ENCODE measurements at places on chromosomes 4 and X.

DNA sequence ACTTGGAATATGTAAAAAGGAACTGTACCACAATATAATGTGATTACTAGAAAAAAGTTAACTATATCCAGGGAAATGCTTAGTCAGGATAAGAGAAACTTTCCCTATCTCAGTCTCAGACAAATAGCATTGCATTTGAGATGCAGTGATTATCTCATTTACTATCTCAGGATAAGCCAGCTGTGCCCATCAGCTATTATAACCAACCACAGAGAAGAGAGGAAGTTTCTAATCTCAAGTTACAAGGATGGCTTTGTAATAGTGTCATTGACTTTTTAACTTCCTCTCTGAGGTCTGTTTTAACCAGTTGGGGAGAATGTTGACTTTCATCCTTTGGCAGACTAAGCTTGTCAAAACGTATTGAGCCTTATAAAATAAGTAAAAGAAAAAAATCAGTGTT lies 56.5 kb downstream of the SNX25 start:
- no peak for DNase-seq

DNA sequence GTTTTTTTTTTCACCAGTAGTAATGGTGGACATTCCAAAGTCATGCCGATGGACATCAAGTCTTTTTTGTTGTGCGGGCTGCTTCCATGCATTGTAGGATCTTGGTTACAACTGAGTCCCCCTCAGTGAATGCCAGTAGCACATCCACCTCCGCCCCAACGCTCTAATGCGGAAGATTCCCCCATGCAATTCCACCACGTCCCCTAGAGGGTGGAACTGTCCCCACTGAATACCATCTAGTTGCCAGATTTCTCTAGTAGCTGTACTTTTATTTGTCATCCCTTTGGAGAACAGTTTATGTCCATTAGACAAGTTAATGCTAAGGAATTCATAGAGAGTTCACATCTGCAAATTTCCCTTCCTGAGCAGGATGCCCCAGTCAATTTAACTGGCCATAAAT lies 6.7 kb downstream of the SHISA3 start:
- no peak for DNase-seq

DNA sequence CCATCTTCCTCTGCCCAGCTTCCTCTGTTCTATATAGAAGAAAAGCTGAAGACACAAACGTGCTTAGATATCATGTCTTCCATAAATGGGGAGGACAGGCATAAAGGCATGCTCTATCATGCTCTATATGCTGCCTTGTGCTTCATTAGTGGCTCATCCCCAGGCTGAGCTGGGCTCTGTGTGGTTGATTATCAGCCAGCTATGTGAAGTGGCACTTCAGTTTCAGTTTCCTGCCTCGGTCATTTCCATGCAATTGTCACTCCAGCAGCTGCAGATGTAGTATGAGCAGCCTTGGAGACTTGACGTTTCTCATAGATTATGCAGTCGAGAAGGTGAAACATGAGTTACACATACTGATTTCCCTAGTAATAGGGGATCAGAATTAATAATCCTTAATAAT lies 106.2 kb downstream of the SYTL5 start:
- DNase-seq = no peak

- DNase-seq = no peak
These were observed 214.8 kb downstream of the SLC4A4 start for GRCh38 chr4:71553605-71554004.

DNA sequence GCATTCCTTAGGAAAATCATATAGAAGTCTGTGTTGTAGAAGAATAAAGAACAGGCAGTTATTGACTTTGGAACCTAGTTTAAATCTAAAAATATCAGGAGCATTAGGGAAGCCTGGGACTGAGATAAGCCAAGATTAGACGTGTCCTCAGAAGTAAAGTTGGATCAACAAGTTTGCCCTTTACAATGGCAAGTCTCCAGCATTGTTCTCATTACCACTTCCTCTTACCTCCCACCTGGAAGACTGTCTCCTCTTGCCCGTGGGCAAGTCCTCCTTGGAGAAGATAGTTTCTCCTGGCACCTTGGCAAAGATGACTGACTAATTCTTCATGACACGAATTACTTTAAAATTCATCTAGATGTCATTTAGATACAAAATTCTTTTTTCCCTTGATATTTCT lies 37.8 kb downstream of the CNKSR2 start:
- DNase-seq = no peak

DNA sequence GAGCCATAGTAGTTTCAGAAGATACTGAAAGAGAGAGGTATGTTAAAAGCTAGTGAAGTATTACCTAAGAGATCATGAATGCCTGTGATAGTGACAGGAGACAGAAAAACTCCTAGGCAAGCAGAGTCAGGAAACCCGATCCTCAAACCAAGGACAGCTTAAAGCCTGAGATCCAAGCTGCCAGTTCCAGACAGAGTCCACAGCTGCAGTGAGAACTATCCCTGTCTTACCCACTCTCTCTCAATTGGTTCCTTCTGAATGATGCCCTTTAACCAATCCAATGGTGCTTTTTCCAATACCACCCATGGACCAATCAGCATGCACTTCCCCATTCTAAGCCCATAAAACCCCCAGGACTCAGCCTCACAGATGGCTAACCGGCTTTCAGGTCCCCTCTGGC lies 90.4 kb upstream of the PCDH10 start:
- no peak for DNase-seq

GRCh38 chr4:180528003-180528402 lies 1715.2 kb upstream of the TENM3 start:
- DNase-seq = no peak

DNA sequence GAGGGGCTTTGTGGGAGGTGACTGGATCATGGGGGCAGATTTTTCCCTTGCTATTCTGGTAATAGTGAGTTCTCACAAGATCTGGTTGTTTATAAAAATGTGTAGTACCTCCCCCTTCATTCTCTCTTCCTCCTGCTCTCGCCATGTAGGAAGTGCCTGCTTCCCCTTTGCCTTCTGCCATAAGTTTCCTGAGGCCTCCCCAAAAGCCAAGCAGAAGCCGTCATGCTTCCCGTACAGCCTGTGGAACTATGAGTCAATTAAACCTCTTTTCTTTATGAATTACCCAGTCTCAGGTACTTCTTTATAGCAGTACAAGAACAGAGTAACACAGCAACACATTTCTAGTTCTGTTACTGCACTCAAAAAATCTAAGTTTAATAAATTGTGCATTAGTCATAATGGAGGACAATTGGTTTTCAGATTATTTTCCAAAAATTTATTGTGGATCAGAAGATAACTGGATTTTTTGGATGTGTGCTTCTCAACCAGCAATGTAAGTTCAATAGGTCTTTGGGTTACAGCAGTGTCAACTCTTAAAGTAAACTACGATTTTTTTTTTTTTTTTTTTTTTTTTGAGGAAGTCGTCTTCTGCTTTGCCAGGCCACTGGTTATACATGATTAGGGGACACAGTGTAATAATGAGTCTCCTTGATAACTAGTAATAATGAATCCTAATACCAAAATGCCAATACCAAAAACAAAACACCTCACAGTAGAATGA lies 69.9 kb downstream of the CHIC2 start:
- DNase-seq = no peak

DNA sequence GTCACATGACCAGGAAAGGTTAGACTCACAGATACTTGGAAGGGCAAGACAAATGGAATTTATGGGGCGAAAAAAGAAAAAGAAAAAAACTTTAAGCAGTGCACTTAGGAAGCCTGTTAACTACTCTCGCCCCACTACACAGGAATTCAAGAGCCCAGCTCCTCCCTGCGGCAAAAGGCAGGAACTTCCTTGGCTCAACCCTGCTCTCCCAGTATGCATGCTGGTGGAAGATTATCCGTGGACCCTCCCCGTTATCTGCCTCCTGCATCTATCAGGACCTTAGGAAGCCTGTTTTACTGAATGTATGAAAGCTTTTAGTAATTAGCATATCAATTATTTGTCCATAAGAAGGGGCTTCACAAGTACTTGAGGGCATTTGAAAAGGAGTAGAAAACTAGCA lies 40.1 kb upstream of the RPA4 start:
- DNase-seq = no peak

DNA sequence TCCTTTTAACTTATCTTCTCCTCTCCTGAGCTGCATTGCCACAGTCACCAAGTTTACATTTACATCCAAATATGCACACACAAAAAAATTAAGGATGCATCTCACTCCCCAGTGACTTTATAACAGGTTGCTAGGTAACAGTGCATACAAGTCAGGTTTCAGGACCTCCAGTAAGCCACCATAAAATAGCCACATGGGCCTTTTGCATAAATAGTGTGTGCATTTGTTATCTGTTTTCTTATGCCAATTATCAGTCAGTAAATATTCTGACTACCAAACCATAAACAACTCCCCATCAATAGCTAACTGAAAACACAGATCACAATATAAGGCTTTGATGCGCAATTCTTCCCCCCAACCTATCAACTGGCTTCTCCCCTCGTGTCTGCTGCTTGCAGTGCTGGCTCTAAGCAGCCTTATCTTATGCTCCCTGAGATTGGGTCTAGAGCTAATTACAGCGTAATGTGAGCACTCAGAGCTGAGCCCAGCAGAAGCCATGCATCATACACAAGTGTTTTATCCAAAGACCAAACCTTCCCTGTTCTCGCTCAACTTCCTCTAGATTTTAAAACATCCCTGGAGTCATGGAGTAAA lies 55.4 kb downstream of the ZNF827 start:
- no peak for DNase-seq

GRCh38 chr4:83241132-83241531 lies 43.5 kb downstream of the COQ2 start:
- DNase-seq = no peak

DNA sequence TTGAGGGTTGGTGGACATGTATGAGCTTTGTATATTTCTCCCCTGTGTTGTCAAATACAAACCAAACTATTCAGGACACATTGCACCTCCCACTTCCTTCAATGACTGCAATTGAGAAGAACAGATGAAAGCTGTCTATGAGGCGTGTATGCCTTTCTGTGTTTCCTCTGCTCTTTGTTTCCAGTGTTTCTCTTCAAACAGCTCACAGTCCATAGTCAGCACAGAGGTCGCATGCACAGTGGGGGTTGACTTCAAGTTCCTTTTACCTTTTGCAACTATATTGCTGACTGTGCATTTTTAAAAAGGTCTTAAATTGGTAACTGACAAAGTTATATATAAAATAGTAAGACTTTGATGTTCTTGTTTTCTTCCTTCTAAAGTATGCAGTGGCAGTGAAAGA lies 957.8 kb downstream of the C4orf33 start:
- DNase-seq = no peak

- no peak for DNase-seq
These were observed 19.8 kb upstream of the CCDC149 start for GRCh38 chr4:24932515-24933225.

- DNase-seq = no peak
These were observed 28.4 kb upstream of the CLCN4 start for GRCh38 chrX:10128386-10128785.

GRCh38 chr4:55345054-55345453 lies 988 bp upstream of the SRD5A3 start:
- DNase-seq = no peak

- DNase-seq = no peak
These were observed 20.5 kb downstream of the NKX3-2 start for GRCh38 chr4:13523591-13524503.

- no peak for DNase-seq
These were observed 53.7 kb upstream of the MYOZ2 start for GRCh38 chr4:119081943-119082342.

DNA sequence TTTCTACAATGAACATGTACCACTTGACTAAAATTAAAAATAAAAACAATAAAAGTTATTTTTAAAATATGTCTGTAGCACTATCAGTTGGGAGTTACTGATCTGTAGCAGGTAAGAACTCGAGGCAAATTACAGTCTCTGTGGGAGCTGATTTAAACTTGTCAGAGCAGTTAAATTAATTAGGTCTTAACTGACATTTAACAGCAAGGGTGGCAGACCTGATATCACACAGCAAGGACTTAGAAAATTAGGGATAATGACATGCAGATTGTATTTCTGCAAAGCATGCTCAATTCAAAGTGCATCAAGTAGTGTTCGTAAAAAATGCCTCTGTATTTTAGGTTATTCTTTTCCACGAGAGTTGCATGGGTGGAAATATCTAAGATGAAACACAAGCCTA lies 208.9 kb downstream of the SPATA18 start:
- DNase-seq = no peak

GRCh38 chr4:119135721-119136121 lies at the start of gene MYOZ2:
Gene MYOZ2, plus strand, starts transcription at chr4:119135832. Its CDS starts 694 bp downstream, at chr4:119136526.
- DNase-seq = no peak

GRCh38 chrX:68018248-68019203 lies 414.8 kb downstream of the OPHN1 start:
- DNase-seq = no peak

DNA sequence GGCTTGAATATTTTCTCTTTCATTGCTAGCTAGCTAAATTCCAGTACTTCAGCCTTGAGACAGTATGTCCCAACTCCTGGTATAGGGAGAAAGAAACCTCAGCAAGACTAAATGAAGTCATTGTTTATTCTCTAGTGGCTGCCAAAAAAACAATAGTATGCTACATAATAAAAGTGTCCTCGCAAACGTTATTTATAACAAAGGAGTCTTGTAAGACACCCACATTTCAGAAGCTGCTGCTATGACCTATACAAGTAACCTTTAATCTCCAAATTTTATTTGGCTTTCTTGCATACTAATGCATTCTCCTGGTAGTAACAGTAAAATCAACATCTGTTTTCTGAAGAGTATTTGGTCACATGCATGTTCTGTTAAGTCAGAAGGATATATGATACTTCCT lies 28.8 kb downstream of the NEK1 start:
- DNase-seq = no peak

GRCh38 chr4:150037251-150037856 lies 40.9 kb upstream of the DCLK2 start:
- no peak for DNase-seq
